AG08396 (cell line): ENCODE measurements at places on chromosomes 1 and 21.

- DNase-seq: no peak
Observed at GRCh38 chr21:16437586-16437985, 707.8 kb downstream of the USP25 start.

GRCh38 chr1:79613046-79613445, 606.5 kb upstream of the ADGRL4 start:
- no peak for DNase-seq

- DNase-seq: no peak
Observed at GRCh38 chr1:173038875-173039554, 11.7 kb downstream of the TNFSF18 start.

- DNase-seq: no peak
Observed at GRCh38 chr21:43758111-43758641, 17.9 kb downstream of the CSTB start.

GRCh38 chr1:27522432-27523336, 32.7 kb upstream of the WASF2 start:
- DNase-seq: no peak

DNA sequence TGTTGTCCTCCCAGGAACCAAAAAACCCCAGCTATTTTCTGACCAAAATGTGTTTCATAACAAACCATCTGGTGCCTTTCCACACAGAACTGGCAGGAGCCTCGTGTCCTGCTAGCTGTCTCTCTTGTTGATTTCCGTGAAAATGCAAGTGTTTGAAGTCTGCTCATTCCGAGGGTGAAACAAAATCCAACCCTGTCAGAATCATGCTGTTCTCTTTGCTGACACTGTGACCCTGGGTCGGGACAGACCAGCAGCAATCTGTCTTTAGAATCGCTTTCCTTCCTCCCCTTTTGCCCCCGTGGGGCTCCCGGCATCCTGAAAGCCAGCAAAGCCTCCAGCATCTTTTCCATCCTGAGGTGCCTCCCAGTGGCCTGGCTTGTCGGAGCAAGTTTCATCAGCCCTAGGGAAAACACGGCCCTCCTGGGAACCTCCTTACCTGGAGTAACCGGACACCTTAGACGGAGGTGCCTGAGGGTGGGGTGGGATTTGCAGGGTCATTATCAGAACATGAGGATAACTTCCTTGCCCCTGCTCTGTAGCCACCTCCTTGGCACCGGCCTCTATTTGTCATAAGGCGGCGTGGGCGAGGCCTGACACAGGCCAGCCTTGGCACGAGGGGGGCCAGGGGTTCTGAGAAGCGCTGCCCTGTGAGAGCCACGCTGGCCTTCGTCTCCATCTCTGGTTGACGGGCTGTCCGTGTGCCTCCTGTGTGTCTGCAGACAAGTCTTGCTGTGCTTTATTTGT, 24.9 kb downstream of the LDLRAP1 start:
- DNase-seq: peak; percentile 59

DNA sequence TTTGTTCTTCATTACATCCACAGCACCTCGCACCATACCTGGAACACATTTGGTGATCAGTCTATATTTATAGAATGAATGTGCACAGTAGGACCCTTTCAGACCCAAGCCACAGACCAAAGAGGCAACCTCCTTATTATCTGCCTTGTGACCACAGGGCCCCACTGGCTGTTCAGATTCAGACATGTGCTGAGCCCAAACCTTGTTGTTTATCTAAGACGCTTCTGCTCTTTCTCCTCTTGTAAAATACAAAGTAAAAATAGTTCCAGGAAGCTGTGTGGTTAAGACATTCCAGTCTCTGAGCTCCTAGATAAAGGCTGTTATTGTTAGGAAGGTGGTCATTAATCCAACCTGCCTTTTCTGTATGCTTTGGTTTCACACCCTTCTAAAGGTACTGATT, 3.6 kb upstream of the SCMH1 start:
- no peak for DNase-seq

GRCh38 chr1:183571678-183572268, 18.5 kb downstream of the NCF2 start:
- peak; percentile 37 for DNase-seq

DNA sequence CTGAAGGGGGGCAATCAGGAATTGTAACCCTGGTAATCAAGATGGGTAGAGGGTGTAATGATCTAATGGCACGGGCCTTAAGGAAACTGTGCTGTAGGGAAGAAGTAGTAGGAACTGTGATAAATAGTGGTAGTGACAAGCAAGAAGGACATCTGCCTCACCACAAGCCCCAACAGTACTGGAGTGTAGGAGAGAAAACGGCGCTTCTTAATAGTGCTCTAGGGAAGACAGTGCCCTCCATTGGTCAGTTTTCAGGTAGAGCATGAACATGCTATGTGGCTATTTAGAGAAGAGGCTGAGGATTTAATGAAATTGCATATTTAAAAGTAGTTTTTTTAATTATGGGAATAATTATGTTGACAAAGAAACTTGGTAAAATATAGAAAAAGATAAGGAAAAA, 32.2 kb downstream of the SLC30A7 start:
- no peak for DNase-seq

GRCh38 chr1:204480515-204480914, 14.1 kb downstream of the PIK3C2B start:
- no peak for DNase-seq

DNA sequence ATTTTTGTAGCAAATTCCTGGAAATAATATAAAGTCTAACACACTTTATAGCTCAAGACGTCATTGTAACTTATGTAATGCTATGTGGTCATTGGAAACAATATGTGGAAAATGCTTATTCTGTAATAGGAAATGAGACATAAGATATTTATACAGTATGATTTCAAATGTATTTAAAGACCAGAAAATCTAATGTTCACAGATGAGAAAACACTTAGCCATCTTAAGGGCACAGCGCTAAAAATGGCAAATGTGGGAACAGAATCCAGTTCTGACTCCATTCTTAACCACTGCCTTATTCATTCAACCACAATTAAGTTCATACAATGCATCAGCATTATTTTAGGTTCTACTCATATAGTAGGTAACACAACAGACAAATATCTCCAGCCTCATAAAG, 12.5 kb downstream of the CSDE1 start:
- DNase-seq: no peak

GRCh38 chr1:225658041-225658440, 5.1 kb upstream of the ENAH start:
- no peak for DNase-seq

GRCh38 chr1:8193840-8194406, 124.0 kb upstream of the SLC45A1 start:
- DNase-seq: no peak

DNA sequence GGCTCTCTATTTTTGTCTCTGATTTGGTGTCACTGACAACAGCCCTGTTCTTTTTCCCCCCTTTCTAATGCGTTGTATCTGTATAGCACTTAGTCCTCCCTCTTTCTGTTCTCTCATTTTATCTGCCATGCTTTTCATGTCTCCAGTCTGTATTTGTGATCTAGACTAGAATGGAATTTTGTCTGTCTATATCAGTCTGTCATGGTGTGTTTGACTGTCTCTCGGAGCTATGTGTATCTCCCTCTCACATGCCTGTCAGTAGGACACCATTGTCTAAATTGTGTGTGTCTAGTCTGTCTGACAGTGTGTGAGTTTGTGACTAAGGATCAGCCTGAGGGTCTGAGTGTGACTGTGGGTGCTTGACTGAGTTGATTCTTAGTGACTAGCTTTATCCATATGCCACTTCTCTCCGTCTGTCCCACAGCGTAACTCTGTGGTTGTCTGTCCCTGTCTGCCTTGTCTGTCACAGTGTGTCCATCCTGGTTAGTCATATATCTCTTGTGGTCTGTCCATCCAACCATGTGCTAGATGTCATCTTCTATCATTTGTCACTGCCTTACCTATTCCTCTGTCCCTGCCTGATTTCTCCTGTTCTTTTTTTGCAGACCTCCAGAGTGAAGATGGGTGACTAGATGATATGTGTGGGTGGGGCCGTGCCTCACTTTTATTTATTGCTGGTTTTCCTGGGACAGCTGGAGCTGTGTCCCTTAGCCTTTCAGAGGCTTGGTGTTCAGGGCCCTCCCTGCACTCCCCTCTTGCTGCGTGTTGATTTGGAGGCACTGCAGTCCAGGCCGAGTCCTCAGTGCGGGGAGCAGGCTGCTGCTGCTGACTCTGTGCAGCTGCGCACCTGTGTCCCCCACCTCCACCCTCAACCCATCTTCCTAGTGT, 1.4 kb upstream of the B4GALT2 start:
- DNase-seq: no peak

DNA sequence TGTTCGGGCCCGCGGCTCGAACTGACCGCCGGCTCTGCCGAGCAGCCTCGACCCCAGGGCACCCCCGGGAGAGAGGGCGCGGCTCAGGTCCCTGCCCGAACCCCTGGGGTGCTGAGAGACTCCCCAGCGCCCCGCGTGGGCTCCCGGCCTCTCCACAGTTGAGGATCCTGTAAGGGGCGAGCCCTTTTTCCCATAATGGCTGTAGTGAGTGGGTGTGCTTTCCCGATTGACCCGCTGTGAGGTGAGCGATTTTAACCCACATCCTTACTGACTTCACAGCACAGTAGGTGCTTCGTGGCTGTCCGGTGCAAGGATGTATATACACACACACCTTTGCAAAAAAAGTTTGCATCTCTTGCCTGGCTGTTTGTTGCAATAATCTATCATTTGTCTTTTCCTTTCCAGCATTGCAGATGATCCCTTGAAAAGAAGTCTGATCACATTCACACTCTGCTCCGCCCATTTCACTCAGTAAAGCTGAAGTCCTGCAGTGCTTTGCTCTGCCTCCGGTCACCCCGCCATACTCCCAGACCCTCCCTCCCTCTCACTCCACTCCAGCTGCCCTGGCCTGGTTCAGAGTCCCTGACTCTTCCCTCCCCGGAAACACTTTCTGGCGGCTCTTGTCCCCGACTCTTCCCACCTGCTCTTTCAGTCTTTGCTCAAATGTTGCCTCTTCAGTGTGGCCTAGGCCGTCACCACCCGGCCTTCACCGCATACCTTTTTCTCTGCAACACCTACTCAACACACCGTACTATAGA, 955 bp upstream of the UBE2G2 start:
- DNase-seq: peak; percentile 35

DNA sequence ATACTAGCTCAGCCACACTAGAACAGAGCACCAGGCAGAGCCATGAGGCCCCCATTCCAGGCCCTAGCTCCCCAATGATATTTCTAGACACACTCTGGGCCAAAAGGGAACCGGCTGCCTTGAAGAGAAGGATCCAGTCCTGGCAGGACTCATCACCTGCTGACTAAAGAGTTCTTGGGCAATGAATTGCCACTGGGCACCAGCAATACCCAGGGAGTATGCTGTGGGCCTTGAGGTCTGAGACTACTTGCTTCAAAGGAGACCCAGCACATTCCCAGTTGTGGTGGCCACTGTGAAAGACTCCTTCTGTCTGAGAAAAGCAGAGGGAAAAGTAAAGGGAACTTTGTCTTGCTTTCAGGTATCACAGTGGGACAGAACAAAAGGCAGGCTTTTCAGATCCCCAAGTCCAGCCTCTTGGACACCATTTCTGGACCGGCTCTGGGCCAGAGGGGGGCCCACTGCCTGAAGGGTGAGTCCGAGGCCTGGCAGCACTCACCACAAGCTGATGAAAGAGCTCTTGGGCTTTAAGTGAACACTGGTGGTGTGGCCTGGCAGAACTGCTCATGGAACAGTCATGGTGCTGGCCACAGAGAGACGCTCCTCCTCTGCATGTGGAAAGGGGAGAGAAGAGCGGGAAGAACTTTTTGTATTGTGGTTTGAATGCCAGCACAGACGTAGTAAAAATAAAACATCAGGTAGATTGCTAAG, 72.5 kb downstream of the CDC42BPA start:
- DNase-seq: no peak

DNA sequence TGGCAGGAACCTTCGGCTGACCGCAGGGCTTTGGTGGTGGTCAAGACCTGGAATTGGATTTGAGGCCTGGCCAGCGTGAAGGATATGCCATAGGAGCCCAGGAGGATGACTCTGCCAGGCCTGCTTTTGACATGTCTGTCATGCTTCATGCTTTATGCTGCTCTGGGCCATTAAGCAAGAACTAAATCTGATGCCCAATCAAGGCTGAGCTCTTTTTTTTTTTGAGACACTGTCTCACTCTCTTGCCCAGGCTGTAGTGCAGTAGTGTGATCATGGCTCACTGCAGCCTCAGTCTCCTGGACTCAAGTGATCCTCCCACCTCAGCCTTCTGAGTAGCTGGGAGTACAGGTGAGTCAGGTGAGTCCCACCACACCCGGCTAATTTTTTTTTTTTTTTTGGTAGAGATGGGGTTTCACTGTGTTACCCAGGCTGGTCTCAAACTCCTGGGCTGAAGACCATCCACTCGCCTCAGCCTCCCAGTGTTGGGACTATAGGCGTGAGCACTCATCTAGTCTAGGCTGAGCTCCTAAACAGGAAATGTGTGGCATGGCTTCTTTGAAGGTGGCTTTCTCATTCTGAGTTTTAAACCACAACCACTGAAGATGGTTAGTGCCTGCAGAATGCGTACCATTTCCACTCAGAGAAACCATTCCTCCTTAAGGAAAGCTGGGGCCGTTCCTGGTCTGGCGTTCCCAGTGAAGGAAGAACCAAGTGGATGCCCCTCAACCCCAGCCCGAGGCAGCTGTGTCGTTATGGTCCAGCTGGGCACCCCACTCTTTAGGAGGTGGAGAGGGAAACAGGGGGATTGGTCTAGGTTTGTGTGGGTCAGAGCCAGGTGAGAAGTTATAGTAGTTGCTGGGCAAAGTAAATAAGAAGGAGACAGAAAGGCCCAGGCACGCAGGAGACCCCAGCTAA, 34.2 kb upstream of the ATP5PO start:
- no peak for DNase-seq

DNA sequence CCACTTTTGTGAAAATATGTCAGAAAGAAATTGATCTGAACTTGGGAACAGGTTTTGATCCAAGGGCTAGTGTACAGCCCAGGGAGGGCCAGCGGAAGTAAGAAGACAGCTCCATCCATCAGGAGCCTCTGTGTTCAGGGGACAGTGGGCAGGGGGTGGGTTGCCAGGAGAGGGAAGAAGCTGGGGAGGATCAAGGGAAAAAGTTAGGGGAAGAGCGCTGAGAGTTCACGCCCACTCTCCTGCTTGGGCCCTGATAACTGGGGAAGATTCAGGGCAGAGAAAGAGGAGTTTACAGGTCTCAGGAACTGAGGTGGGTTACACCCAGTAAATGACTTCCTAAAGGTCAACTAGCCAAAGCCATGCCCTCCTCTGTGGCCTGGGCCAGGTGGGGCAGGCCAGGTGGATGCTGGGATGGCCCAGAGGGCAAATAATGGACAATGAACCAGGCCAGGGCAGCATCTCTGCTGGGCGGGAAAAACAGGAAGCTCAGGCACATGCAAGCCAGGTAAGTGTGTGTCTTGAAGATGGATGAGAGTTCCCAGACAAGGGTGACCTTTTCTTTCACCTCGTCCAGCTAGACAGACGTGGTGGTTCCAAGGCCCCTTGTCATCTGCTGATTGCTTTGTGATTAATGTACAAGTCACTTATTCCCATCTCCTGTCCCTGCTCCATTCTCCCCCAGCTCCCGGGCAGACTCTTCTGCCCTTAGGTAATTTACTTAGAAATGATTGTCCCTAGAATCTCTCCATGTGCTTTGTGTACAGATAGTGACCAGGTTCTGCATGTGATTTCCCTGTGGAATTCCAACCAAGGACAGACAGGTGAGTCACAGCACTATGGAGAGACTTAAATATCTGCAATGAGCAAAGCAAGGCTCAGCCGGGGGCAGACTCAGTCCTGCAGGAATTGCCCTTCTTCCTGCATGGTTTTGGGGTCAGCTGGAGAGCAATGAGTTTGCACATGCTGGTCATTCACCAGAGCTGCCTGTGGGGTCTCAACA, 57.0 kb downstream of the MDM4 start:
- DNase-seq: no peak

- no peak for DNase-seq
Observed at GRCh38 chr1:191709215-191709614, 449.0 kb upstream of the RGS18 start.
